Temporal lobe (tissue), 4 donors: ENCODE measurements at places on chromosomes 12 and 14. TPM values are rescaled to one million over a fixed set of nuclear protein-coding genes. Genes with fewer than 3 reads are reported as not detected.

ACSS3 gene
- 6.9 TPM for total RNA-seq

MYRFL gene
- total RNA-seq: under 0.01 TPM

CRIP1 gene
- total RNA-seq: 2.0 TPM

BRMS1L gene
- 19.9 TPM for total RNA-seq

LRP1-AS gene
- total RNA-seq: not detected

C14orf119 gene
- total RNA-seq: 12.8 TPM

CPNE6 gene
- 46.2 TPM for total RNA-seq

AQP6 gene
- 0.25 TPM for total RNA-seq

PWP1 gene
- 62.7 TPM for total RNA-seq

CLEC2A gene
- 0.25 TPM for total RNA-seq

ALX1 gene
- not detected for total RNA-seq

SUDS3 gene
- total RNA-seq: 43.3 TPM

ZDHHC22 gene
- total RNA-seq: 9.8 TPM

TMEM30B gene
- total RNA-seq: 0.49 TPM

SPTB gene
- 17.0 TPM for total RNA-seq

ABCC9 gene
- 15.2 TPM for total RNA-seq

KIF26A gene
- 9.1 TPM for total RNA-seq
